ENCODE measurements at places on chromosomes 7 and 10. TPM values are rescaled to one million over a fixed set of nuclear protein-coding genes. Genes with fewer than 3 reads are reported as not detected.

The C1QL3 gene
- not detected for total RNA-seq

The EBLN1 gene
- not detected for total RNA-seq

The MOSPD3 gene
- total RNA-seq = 20.4 TPM

The CALD1 gene
- total RNA-seq = 316 TPM

The CPXM2 gene
- total RNA-seq = 3.3 TPM

The RPP30 gene
- 26.6 TPM for total RNA-seq

The GIMAP4 gene
- total RNA-seq = not detected

The HOXA2 gene
- total RNA-seq = 4.7 TPM

Data from placental epithelial cell (primary cell).